ENCODE measurements at places on chromosomes 11 and 22.

DNA sequence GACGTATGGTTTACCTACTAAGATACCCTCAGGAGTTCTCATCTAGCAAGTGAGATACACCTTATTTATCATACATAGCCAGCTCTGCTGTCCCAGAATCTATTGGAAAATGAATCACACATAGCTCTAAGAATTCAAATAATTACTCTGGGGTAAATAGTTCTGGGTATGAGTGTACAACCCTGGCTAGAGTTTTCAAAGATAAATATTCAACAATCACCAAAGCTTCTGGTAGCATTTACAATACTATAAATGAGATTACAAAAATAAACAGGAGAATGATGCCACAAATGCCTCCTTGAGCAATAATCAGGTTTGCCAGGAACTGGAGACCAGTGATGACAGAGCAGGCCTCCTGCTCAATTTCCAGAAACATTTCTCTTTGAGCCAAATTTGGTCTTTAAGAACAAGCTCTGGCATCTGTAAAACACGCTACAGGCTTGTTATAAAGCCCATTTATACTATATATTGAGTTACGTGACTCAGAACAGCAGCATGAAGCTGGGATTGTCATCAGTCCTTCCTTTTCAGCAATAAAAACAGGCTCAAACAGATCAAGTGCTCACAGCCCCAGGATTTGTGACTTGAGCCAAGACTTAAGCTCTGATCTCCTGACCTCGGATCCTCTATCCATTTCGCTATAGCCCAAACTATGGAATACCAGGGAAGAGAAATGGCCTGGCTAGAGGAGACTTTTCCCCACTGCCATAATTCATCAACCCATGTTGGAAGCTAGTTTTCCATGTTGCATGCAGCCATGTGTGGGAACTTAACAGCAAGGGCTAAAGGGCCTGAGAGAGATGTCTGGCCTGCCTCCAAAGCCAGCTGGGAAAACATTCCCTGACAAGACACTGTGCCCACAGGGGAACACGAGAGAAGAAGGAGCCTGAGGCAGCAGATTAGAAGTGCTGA is 19.7 kb downstream of the RAB30 start:
- H3K4me1 ChIP-seq: peaks cover 74% of the 10 kb centered on the region
- no peak overlapping the region for H3K4me3 ChIP-seq
- H3K36me3 ChIP-seq: peaks cover 36% of the 10 kb centered on the region
- no peaks in the 10 kb centered on the region for H3K27me3 ChIP-seq
- peak overlapping the region; percentile 23 for H3K27ac ChIP-seq

- H3K36me3 ChIP-seq: no peaks in the 10 kb centered on the region
- no peak overlapping the region for H3K27ac ChIP-seq
- no peak overlapping the region for H3K4me3 ChIP-seq
- H3K27me3 ChIP-seq: peaks cover 9% of the 10 kb centered on the region
- no peaks in the 10 kb centered on the region for H3K4me1 ChIP-seq
These were observed 286.2 kb upstream of the NARS2 start for GRCh38 chr11:78860720-78861422.

DNA sequence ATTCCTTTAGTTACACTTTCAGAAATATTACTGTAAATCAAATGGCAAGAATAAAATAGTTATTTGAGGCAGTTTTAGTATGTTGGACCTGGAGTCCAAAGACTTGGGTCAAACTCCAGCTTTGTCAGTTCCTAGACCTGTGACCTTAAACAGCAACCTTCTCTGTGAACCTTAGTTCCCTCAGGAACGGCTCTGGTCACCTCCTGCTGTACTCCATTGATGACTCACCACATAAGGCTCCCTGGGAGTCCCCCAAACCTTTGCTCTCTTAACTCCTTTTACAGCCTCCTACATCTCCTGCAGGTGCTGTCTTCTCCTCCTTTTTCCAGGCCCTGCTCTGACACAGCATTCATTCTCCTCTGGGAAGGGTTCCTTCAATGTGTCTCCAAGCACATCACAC is 29.1 kb downstream of the LIMK2 start:
- no peak overlapping the region for H3K4me3 ChIP-seq
- peaks cover 20% of the 10 kb centered on the region for H3K36me3 ChIP-seq
- no peak for DNase-seq
- H3K27me3 ChIP-seq: no peaks in the 10 kb centered on the region
- peaks cover 17% of the 10 kb centered on the region for H3K4me1 ChIP-seq
- H3K27ac ChIP-seq: no peak overlapping the region

DNA sequence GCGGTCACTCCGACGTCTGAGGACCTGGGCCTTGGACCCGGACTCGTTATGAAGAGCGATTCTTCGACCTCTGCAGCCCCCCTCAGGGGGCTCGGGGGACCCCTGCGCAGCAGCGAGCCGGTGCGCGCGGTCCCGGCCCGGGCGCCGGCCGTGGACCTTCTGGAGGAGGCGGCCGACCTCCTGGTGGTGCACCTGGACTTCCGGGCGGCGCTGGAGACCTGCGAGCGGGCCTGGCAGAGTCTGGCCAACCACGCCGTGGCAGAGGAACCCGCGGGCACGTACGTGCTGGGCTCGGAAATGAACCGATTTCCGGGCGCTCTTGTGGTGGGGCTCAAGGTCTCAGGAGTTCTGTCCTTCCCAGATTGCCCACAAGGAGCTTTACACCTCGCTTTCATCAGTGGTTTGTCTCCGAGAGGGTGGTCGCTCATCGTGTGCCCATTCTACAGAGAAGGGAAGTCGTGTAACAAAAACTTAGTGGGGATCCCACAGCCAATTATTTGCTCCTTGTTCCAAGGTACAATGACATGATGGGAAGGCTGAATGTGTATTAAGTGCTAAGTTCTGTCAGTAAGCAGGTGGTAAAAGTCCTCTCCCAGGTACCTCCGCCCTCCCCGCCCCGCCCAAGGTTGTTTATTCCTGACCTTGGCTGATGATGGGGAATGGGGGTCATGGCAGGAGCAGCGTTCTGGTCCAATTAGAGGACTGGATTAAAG is 695 bp downstream of the PEX26 start:
- peak overlapping the region; percentile 96 for H3K4me3 ChIP-seq
- H3K27me3 ChIP-seq: no peaks in the 10 kb centered on the region

DNA sequence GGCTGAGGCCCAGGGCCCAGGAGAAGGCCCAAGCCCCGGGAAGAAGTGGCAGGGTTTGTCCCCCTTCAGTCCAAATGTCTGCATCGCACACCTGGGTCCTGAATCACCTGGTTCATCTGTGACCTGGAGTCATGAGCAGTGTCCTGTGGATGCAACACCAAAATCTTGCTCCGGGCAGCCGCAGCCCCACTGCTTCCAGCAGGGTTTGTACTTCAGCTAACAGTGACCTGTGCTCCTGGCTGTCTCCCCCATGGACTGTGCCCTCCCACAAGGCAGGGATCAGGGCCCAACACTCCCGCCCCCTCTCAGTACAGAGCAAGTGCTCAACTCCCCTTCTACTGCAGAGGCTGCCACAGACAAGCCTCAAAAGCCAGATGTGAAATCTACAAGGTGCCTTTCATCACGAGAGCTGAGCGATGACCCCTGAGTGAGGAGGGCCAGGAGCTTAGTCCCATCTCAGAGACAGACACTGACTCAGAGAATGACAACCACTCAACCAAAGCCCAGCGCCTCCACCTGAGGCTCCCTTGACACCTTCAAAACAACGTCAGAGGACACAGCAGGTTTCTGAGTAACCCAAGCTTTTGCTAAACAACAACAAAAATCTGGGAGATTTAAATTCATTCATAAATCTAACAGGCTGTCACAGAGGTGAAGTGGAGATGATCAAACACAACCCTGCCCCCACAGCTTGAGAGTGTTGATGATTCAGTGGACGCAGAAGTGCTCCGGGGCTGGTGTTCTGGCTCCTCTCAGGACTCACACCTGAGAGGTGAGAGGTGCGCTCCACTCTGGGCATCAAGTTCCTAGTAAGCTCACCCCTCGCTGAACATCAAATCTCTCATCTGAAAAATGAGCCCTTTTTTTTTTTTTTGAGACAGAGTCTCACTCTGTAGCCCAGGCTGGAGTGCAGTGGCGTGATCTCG is 3.4 kb downstream of the KIAA0930 start:
- DNase-seq: no peak
- peaks cover 24% of the 10 kb centered on the region for H3K36me3 ChIP-seq
- peaks cover 31% of the 10 kb centered on the region for H3K4me1 ChIP-seq
- H3K27ac ChIP-seq: no peak overlapping the region
- no peaks in the 10 kb centered on the region for H3K27me3 ChIP-seq

- H3K36me3 ChIP-seq: no peaks in the 10 kb centered on the region
- no peak overlapping the region for H3K27ac ChIP-seq
- no peak for DNase-seq
- no peaks in the 10 kb centered on the region for H3K27me3 ChIP-seq
These were observed 284.4 kb upstream of the MTNR1B start for GRCh38 chr11:92685049-92685448.

DNA sequence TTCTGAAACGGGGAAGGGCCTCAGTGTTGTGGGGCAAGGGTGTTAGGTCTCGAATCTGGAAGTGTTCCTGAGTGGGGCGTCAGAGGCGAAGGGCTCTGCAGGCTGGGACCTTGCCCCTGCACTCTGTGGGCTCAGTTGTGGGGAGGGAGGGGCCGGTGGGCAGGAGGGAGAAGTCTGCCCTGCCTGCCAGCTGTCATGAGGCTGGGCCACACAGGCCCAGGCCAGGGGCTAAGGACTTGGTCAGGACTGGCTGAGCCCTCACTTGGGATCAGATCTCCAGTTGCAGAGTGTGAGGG is at the start of gene CRACR2B:
Gene CRACR2B (plus strand): TSS at position 23 of the 296 bp plus-strand sequence. CDS start 689 bp downstream, outside the sequence.
- H3K4me3 ChIP-seq: peak within 1 kb of the TSS; percentile 64
- DNase-seq: no peak

DNA sequence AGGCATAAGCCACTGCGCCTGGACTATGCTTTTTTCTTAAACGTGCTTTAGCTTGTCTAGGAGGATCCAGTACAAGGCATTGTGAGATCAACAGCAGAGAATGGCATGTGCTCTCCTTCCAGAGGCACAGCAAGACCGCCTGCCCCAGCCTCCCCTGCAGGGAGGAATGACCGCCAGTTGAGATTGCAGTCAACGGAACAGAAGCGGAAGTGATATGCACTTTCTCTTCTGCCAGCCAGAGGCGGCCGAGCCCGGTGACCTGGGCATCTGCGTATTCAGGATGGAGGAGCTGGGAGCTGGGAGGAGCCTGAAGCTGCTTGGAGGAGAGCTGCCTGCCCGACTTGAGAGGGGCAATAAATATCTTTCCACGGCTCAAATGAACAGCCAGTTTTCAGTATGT is 243.0 kb downstream of the CTTN start:
- no peaks in the 10 kb centered on the region for H3K4me1 ChIP-seq
- no peaks in the 10 kb centered on the region for H3K36me3 ChIP-seq
- H3K4me3 ChIP-seq: no peak overlapping the region
- H3K27me3 ChIP-seq: peaks cover 34% of the 10 kb centered on the region
- no peak for DNase-seq

DNA sequence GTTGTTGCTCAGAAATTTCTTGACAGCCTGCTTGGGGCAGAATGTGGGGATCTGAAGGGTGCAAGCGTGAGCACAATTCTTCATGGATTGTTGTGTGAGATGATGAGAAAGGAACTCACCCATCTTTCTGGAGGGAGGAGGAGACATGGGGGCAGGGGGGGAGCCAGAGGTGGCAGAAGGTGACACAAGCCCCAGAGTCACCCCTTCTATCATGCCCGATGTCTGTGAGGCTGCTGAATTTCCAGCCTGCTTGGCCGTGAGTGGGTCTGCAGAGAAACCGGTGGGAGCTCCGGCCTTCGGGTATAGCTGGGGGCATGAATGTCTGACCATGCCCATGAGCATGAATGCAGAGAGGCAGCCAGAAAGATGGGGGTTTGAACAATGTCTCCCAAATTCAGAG is 870.7 kb downstream of the TBC1D22A start:
- H3K4me3 ChIP-seq: no peak overlapping the region
- H3K4me1 ChIP-seq: no peaks in the 10 kb centered on the region
- H3K27me3 ChIP-seq: peaks cover 35% of the 10 kb centered on the region
- H3K27ac ChIP-seq: no peak overlapping the region

GRCh38 chr11:133955945-133956421 is 785 bp downstream of the IGSF9B start:
- peak overlapping the region; percentile 69 for H3K4me3 ChIP-seq
- peak; percentile 57 for DNase-seq
- H3K4me1 ChIP-seq: peaks cover 50% of the 10 kb centered on the region
- H3K27me3 ChIP-seq: peaks cover 27% of the 10 kb centered on the region
- peaks cover 10% of the 10 kb centered on the region for H3K36me3 ChIP-seq

DNA sequence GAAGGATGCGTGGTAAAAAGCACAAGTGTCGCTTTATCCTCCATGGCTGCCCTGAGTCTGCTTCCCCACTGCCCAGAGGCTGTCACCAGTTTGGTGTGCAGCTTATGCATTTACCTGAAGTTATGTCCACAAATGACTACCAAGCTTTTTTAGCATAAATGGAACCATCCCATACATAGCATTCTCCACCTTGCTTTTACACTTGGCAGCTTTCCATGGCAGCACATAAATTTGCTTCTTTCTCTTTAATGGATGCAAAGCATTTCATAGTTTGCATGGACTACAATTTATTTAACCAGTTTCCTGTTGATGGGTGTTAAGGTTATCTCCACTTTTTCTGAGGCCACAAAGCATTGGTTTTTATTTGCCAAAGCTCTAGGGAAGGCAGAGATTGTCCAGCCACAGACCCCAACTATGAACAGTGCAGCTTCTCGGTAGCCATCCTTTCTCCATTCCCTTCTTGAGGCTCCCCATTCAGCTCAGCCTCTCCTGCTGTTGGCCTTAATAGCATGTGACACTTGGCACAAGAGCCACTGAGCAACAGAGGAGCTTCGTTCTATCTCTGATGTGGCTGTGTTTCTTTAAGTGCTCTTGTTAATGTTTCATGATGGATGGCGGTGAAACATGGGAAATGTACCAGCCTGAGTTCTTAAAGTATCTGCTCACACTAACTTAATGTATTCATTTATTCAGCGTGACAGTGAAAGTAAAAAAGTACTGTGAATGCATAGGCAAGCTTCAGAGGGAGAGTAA is 59.8 kb upstream of the NAV2 start:
- no peak overlapping the region for H3K4me3 ChIP-seq
- DNase-seq: no peak
- no peaks in the 10 kb centered on the region for H3K4me1 ChIP-seq
- H3K36me3 ChIP-seq: no peaks in the 10 kb centered on the region
- H3K27me3 ChIP-seq: peaks cover 6% of the 10 kb centered on the region

GRCh38 chr11:12271241-12271640 is 106.1 kb upstream of the PARVA start:
- no peak overlapping the region for H3K27ac ChIP-seq
- H3K36me3 ChIP-seq: no peaks in the 10 kb centered on the region
- no peak overlapping the region for H3K4me3 ChIP-seq
- no peaks in the 10 kb centered on the region for H3K4me1 ChIP-seq
- H3K27me3 ChIP-seq: no peaks in the 10 kb centered on the region

DNA sequence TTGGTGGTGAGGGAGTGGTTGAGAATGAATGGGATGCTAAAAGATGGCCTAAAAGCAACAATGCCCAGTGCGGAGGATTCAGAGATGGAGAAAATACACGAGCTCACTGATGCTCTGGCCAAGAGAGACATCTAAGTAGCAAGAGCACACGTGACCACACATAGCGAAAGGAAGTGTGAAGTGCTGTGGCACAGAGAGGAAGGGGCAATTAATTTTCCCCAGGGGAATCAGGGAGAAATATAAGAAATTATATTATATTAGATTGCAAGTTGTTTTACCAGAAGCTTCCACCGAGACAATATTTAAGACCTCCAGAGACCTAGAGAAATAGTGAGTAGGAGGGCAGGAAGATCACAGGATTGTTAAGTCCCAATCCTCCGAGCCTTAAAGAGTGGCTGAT is 80.6 kb downstream of the RCN1 start:
- no peak overlapping the region for H3K27ac ChIP-seq
- H3K27me3 ChIP-seq: no peaks in the 10 kb centered on the region
- no peak for DNase-seq
- H3K4me1 ChIP-seq: peaks cover 14% of the 10 kb centered on the region

- no peaks in the 10 kb centered on the region for H3K27me3 ChIP-seq
- no peaks in the 10 kb centered on the region for H3K36me3 ChIP-seq
- no peak overlapping the region for H3K4me3 ChIP-seq
- no peak overlapping the region for H3K27ac ChIP-seq
- peaks cover 34% of the 10 kb centered on the region for H3K4me1 ChIP-seq
These were observed 1.4 kb downstream of the RAB36 start for GRCh38 chr22:23146478-23147205.

Measured in activated T-cell treated with anti-CD3 and anti-CD28 coated beads, Interleukin-2, amount 50 U/mL, for 24 hours (primary cell).